ENCODE measurements at places on chromosomes 5 and 9.
A peak's percentile ranks its signal among the peaks of the same experiment; 100 is the strongest.

DNA sequence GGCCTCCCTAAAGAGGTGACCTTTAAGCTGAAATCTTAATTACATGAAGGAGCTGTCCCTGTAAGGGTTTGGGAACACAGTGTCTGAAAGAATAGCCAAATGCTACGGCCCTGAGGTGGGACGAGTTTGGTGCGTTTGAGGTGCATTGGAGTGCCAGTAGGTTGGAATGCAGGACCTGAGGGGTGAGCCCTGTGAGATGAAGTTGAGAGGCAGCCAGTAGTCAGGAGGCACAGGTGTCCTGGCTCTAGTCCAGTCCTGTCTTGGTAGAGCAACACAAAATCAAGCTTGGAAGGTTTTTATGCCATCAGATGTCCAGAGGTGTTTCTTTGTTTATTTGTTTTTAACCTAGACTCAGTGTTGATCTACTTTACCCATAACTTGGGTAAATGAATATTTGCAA lies 108.5 kb downstream of the ARHGAP26 start:
- no peak for DNase-seq

GRCh38 chr9:18771011-18771410 lies 262.0 kb downstream of the SAXO1 start:
- DNase-seq: no peak

GRCh38 chr5:143370440-143370839 lies 33.0 kb downstream of the NR3C1 start:
- DNase-seq: no peak

- DNase-seq: peak; percentile 25
Measured at GRCh38 chr9:109880276-109881169, 100.5 kb downstream of the PALM2AKAP2 start.

- DNase-seq: no peak
Measured at GRCh38 chr9:103431809-103432208, 436.7 kb downstream of the CYLC2 start.

DNA sequence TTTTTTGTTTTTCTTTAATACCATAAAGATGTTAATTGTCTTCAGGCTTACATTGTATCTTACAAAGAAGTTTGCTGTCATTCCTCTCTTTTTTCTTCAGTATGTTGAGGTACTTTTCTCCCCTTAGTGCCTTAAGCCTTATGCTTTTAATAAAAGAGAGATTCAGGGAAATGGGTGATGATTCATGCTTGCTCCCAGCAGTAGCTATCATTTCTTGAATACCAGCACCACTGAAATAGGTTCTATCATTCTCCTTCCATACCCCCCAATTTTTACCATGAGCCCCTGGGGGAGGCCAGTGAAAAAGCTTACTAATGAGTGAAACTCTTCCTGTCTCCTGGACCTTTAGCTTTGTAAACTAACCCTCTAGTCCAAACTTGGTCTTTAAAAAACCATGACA lies 165.0 kb downstream of the FBXL7 start:
- DNase-seq: no peak

DNA sequence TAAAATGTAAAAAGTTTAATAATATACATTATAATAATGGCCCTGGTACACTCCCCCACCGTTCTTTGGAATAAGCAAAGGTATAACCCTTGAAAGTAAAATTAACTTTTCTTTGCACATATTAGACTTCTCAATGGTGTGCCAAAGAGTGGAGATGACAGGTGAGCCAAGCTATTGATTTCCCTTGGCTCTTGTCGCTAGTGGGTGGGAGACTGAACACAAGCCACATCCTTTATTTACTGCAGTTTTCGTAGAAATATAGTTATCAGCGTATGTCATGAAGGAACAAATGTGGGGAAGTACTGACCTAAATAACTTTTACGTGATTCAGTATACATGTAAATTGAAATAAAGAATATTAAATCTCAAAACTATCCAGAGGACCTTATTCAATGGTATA lies 549.3 kb downstream of the RAB3C start:
- no peak for DNase-seq

DNA sequence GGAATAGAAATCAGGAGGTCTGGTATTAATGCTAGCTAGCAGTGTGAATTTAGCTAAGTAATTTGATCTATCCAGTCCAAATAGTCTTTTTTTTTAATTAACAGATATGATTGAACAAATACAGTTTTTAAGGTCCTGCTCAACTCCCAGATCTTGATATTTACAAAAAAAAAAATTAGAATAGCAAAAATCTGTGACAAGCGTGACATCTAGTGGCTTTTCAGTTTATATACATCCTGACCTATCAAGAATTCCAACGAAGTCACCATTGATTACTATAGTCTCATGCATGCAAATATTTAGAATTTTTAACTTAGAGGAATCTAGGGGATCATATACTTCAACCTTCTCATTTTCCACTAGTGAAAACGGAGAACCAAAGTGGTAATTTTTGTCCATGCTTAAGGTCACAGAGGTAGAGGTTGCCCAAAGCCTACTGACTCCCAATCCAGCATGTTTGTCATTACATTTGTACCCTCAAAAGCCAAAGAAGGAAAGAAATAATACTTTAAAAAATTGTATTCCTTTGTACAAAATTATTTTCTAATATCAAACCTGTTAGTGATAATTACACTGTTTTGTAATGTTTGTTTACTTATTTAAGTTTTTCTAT lies 17.6 kb upstream of the TARS1 start:
- no peak for DNase-seq

DNA sequence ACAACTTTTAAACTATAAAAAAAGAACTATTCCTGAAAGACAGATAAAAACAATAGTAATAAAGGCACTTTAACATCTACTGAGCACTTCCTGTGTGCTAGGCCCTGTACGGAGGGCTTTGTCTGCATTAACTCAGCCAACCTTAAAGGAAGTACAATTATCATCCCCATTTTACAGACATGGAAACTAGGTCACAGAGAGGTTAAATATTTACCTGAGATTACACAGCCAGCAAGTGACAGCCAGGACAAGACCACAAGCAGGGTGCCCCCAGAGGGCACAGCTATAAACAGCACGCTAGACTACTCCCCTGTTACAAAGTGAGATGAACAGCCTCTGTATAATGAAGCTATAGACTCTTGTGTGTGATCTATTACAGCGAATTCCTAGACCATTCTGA lies 25.5 kb downstream of the DDX31 start:
- no peak for DNase-seq

GRCh38 chr5:99058466-99058865 lies 129.7 kb upstream of the CHD1 start:
- no peak for DNase-seq

DNA sequence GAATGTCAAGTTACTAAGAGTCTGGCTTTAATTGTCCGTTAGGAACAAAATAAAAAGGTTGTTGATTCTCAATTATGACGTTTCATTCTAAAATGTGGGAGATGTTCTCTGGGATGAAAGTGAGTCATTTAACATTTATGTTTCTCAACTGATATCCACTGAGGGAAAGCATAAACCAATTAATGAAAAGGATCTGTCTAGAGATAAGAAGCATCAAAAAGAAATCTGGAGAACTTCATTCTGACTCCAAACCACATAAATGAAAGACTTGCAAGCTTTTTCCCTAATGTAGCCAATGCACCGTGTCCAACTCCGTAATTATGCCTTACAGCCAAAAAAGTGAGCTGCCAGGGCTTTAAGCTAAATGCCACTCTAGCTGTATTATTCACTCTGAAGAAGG lies 654.2 kb downstream of the TLE1 start:
- DNase-seq: no peak

DNA sequence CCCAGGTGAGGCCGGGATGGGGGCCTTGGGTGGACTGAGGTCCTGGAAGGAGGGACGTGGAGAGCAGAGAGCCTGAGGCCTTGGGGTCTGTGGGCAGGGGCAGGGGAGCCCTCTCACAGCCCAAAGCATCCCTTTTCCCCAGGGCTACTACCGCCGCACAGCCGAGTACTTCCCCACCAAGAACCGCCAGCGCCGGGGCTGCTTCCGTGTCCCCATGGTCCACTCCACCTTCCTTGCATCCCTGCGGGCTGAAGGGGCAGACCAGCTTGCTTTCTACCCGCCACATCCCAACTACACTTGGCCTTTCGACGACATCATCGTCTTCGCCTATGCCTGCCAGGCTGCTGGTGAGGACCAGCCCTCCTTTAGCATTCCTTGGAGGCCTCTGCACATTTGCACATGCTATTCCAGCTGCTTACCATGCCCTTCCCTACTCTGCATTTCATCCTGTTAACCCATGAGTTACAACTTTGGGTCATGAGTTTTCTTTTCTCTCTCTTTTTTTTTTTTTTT lies 3.7 kb downstream of the CERCAM start:
- DNase-seq: no peak

GRCh38 chr5:88799938-88800535 lies 82.9 kb downstream of the MEF2C start:
- no peak for DNase-seq

DNA sequence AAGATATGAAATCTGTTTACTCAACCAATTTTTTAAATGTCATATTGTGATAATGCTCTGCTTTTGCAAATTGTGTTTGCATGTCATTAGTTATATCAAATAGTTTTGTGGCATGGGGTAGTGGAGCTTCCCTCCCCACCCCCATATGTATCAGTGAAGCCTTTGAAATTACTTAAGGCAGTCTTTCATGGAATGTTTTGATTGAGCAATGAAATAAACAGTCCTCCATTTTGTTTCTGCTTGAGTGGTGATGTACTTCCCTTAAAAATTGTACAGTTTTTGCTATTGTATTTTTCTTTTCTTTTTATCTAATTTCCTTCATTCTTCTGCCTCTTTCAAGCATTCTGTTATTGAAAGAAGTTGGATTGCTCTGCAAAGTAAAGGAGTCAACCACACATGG lies 3.5 kb downstream of the SOWAHA start:
- no peak for DNase-seq

DNA sequence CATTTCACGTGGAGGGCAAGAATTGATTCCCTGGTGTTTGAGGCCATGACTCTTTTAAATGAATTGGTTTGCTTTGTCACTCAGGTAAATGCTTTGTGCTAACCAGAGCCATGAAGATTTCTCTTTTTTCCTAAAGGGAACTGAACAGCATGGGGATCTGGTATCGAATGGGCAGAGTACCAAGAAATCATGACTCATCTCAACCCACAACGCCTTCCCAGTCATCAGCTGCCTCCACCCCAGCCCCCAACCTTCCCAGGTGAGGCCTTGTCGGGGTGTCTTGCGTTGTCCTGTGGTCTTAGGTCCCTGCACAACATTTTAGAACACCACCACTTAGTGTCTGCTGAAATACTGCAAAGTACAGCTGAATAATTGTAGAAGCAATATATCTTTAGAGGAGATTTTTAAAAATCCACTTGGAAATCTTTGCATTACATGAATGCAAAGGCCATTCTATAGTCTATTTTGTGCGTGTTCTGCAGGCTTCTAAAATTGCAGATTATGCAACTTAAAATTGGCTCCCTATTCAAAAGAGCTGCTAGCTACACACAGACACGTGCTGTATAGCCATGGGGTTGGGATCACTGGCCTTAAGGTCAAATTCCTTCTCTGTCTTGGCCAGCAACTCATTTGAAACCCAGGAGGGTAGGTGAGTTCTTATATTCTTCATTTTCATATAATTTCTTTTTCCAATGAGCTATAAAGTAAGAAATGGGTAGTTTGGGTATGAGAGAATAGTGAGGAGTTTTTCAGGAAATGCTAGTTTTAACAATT lies 69.0 kb downstream of the MVB12B start:
- DNase-seq: no peak

GRCh38 chr5:135713161-135713915 lies 121.1 kb upstream of the SLC25A48 start:
- no peak for DNase-seq

GRCh38 chr5:24177821-24178220 lies 467.0 kb downstream of the CDH10 start:
- no peak for DNase-seq

DNA sequence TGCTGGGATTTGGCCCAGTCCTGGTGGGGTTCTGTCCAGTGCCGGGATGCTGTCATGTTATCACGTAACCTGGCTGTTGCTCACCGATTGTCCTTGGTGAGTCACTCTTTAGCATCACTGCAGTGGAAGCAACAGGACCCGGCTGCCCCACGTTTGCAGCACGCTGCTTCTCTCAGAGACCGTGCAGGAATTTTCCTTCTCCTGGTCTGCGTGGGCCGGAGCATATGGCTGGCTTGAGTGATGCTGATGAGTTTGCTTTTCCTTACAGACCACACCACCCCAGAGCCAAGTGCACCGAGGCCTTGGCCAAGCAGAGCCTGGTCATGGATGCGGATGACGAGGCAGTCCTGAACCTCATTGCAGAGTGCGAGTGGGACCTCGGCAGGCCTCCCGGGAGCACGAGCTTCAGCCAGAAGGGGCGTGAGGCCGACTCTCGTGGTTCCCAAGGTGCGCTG lies 21.4 kb downstream of the CEP72 start:
- no peak for DNase-seq

GRCh38 chr5:62385131-62385530 lies 18.6 kb downstream of the DIMT1 start:
- DNase-seq: no peak

DNA sequence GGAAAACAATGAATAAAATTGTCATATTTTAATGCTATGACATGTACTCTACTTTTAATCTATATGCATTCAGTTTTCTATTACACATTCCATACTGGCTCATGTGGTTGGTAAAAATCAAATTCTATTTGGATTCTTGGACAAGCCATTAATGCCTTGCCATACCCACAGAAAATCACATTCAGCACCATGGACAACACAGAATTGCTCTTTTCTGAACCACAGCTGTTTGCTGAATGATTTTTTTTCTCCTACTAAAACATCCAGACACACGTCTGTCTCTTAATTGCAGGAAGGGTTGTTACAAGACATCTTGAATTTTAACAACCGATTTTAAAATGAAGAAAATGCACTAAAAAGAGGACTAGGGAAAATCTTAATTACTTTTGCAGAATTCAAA lies 675.6 kb downstream of the BRINP1 start:
- DNase-seq: no peak

DNA sequence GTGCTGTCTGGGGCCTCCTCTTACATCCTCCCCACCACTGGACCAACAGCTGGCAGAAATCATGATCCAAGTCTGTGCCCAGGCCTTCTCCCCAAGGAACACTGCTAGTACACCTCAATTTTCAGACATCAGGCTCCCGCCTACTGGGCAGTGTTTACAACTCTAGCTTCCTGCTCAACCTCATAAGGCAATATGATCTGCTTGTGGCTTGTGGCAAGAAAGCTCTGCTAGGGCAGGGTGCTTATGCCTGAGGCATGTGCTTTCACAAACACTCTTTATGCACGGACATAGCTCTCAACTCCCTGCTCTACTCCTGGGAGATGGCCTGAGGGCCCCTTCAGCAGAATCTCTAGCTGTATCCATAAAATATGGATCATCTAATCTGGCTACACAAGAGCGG lies 32.5 kb downstream of the SH3TC2 start:
- no peak for DNase-seq

DNA sequence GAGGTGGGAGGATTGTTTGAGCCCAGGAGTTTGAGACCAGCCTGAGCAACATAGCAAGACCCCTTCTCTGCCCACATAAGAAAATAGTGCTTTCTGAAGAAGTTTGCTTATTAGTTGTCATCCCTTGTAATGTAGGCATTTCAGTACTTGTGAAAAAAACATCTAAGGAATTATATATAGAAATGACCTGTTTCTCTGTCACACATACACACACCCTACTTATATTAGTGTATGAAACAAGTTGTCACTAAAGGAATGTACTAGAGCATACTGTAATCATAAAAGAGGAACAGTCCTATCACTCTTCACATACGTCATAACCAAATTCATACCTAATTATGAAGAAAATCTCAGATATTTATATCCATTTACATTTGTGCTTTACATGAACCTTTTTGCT lies 122.0 kb downstream of the NIPBL start:
- no peak for DNase-seq
